ENCODE measurements at places on chromosomes 16 and 17. TPM values are rescaled to one million over a fixed set of nuclear protein-coding genes. Genes with fewer than 3 reads are reported as not detected.

Gene CES3
- 4.2 TPM for total RNA-seq

Gene CCDC40
- total RNA-seq, result 0.69 TPM

Gene TNFRSF13B
- total RNA-seq, result not detected

Gene SLC5A10
- not detected for total RNA-seq

Gene SLC35G6
- total RNA-seq, result not detected

Gene DNASE1L2
- 2.7 TPM for total RNA-seq

Gene CCDC92B
- 0.11 TPM for total RNA-seq

- H3K4me1 ChIP-seq, result peaks cover 9% of the 10 kb centered on the region
- no peaks in the 10 kb centered on the region for H3K27me3 ChIP-seq
- H3K36me3 ChIP-seq, result peaks cover 48% of the 10 kb centered on the region
- H3K27ac ChIP-seq, result peak overlapping the region; percentile 85
- H3K4me3 ChIP-seq, result peak overlapping the region; percentile 88
- peak; percentile 34 for ATAC-seq
Measured at GRCh38 chr17:81513372-81513752, 763 bp upstream of the ACTG1 start.

- no peak for ATAC-seq
- H3K27me3 ChIP-seq, result no peaks in the 10 kb centered on the region
- no peak overlapping the region for H3K4me3 ChIP-seq
Measured at GRCh38 chr17:81114351-81115093, 50.8 kb upstream of the PVALEF start.

GRCh38 chr16:76228546-76229146 lies 48.6 kb upstream of the CNTNAP4 start:
- no peaks in the 10 kb centered on the region for H3K4me1 ChIP-seq
- H3K27me3 ChIP-seq, result no peaks in the 10 kb centered on the region
- no peak for ATAC-seq
- no peak overlapping the region for H3K4me3 ChIP-seq

DNA sequence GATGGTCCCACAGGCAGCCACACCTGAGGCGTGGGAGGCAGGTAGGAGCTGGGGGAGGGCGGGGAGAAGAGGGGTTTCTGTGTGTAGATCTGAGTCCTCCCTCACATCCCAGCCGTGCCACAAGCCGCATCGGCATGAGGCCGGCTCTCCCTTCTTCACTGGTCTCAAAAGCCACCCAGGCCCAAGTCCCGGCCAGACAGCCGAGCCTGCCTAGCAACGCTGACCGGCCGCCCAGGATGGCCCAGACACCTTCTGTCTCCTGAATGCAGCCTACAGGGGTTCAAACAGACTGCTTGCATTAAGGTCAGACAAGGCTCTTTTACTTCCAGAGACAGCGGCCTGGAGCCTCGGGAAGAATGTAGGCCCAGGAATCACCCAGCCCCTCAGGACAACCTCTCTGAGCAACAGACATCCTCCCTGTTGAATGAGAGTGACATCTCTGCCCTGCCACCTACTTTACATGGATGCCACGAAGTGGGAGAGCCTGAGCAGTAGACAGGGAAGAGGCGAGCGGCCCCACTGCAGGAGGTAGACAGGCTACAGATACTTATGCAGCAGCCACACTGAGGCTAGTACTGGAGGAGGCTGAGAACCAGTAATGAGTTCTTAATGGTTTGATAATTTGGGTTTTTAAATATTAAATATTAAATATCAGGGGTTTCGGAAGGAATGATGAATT lies 69.6 kb downstream of the N4BP1 start:
- H3K4me1 ChIP-seq, result peaks cover 13% of the 10 kb centered on the region
- H3K27me3 ChIP-seq, result no peaks in the 10 kb centered on the region
- H3K4me3 ChIP-seq, result no peak overlapping the region
- peaks cover 60% of the 10 kb centered on the region for H3K36me3 ChIP-seq
- no peak for ATAC-seq
- no peak overlapping the region for H3K27ac ChIP-seq

DNA sequence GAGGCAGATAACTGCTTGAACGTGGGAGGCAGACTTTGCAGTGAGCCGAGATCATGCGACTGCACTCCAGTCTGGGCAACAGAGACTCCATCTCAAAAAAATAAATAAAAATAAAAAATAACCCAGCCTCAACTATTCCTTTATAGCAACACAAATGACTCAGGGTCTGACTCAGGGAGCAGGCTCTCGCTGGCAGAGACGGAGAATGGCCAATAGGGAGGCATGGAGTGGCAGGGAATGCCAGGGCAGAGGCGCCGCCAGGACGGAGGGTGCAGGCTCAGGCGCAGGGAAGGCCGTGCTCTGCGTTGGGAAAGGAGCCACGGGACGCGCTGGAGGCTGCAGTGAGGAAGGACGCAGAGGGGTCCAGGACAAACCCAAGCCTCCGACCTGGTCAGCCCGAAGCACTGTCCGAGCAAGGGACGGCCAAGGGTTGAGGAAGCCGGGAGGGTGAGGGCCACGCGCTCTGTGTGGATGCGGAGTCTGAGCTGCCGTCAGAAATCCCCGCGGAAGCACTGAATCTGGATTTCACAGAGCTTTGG lies 40.3 kb downstream of the PKD1 start:
- peaks cover 16% of the 10 kb centered on the region for H3K36me3 ChIP-seq
- no peaks in the 10 kb centered on the region for H3K4me1 ChIP-seq
- no peak for ATAC-seq
- H3K27ac ChIP-seq, result no peak overlapping the region

GRCh38 chr17:66262767-66263166 lies 33.6 kb upstream of the APOH start:
- no peak overlapping the region for H3K4me3 ChIP-seq
- H3K4me1 ChIP-seq, result peaks cover 9% of the 10 kb centered on the region
- no peak for ATAC-seq

- H3K27me3 ChIP-seq, result no peaks in the 10 kb centered on the region
- H3K4me1 ChIP-seq, result no peaks in the 10 kb centered on the region
- no peaks in the 10 kb centered on the region for H3K36me3 ChIP-seq
Measured at GRCh38 chr16:52050418-52050817, 496.5 kb downstream of the TOX3 start.

- H3K4me3 ChIP-seq, result no peak overlapping the region
- no peaks in the 10 kb centered on the region for H3K36me3 ChIP-seq
- H3K27me3 ChIP-seq, result peaks cover 12% of the 10 kb centered on the region
- H3K27ac ChIP-seq, result no peak overlapping the region
- no peaks in the 10 kb centered on the region for H3K4me1 ChIP-seq
Measured at GRCh38 chr17:13558588-13558987, 43.1 kb downstream of the HS3ST3A1 start.

GRCh38 chr16:22141767-22142166 lies 20.5 kb upstream of the SDR42E2 start:
- no peak for ATAC-seq
- H3K36me3 ChIP-seq, result no peaks in the 10 kb centered on the region
- H3K27ac ChIP-seq, result no peak overlapping the region
- H3K4me1 ChIP-seq, result no peaks in the 10 kb centered on the region

DNA sequence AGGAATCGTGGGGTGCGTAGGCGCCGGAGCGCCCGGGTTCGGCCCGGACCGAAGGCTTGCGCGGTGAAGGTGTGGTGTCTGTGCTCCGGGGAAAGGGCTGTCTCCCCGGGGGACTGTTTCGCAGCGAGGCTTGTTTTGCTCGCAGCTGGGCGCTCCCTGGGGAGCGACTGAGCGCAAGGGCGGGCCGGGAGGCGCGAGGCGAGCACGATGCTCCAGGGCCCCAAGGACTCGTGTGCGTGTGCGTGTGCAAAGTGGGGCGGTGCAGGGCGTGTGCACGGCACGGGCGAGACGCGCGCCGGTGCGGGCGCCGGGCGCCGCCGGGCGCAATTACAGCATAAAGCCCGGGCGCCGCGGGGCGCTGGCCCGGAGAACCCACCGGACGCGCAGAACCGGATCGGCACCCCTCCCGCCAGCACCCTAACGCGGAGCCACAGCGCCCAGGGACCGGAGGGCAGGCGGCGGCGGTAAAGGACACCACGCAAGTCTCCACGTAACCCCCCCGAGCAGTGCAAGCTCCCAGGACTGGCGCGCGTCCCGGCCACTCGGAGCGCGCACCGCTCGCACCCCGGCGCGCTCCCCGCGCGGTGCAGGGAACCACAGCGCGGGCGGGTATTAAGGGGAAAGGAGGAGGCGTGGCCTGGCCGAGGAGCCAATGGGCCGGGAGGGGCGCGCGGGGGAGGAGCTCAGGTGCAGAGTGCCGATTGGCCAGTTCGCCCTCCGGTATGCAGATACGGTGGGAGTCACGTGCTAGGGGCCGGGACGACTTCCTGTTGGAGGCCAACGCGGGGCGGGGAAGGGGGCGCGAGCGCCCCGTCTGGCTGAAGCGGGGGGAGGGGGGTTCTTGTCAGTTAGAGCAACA lies at the start of gene TNRC6C:
TNRC6C (plus strand) TSS at position 847 of the 859 bp plus-strand sequence. CDS start 45,504 bp downstream, outside the sequence.
- peaks cover 21% of the 10 kb centered on the region for H3K4me1 ChIP-seq
- H3K4me3 ChIP-seq, result peak within 1 kb of the TSS; percentile 96
- peak within 1 kb of the TSS; percentile 84 for H3K27ac ChIP-seq
- peaks cover 3% of the 10 kb centered on the region for H3K27me3 ChIP-seq
- peaks cover 6% of the 10 kb centered on the region for H3K36me3 ChIP-seq
- peak; percentile 95 for ATAC-seq

DNA sequence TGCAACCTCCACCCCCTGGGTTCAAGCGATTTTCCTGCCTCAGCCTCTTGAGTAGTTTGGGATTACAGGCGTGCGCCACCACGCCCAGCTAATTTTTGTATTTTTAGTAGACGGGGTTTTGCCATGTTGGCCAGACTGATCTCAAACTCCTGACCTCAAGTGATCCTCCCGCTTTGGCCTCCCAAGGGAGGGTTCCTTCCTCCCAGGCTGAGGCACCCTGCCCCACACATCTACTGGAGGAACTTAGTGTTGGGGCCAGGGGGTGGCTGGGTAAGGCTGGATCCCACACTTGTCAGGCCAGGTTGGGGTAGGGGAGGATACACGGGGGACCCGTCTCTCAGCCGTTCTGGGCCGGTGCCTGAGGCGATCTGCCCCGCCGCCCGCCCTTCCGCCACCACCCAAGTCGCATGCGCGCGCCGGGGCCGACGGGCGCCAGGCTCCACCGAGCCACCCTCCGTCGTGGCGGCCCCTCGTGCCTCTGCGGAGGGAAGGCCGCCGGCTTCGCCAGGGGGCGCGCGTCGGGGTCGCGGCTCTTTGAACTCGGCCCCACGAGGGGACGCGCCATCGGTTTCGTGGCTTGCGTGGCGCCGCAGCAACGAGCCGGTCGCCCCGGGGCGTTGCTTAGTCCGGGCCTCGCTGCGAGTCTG lies 15.9 kb downstream of the GRB7 start:
- H3K4me1 ChIP-seq, result peaks cover 37% of the 10 kb centered on the region
- peak; percentile 30 for ATAC-seq
- peak overlapping the region; percentile 76 for H3K4me3 ChIP-seq
- peaks cover 12% of the 10 kb centered on the region for H3K36me3 ChIP-seq
- no peaks in the 10 kb centered on the region for H3K27me3 ChIP-seq
- peak overlapping the region; percentile 97 for H3K27ac ChIP-seq

GRCh38 chr17:45398800-45399199 lies 33.9 kb downstream of the ARHGAP27 start:
- no peaks in the 10 kb centered on the region for H3K4me1 ChIP-seq
- peak overlapping the region; percentile 43 for H3K27ac ChIP-seq
- H3K27me3 ChIP-seq, result no peaks in the 10 kb centered on the region
- H3K4me3 ChIP-seq, result no peak overlapping the region

GRCh38 chr17:73359987-73360410 lies 48.2 kb upstream of the CDC42EP4 start:
- H3K4me1 ChIP-seq, result no peaks in the 10 kb centered on the region
- H3K27ac ChIP-seq, result no peak overlapping the region
- no peak overlapping the region for H3K4me3 ChIP-seq
- no peaks in the 10 kb centered on the region for H3K36me3 ChIP-seq
- ATAC-seq, result no peak

- peak overlapping the region; percentile 64 for H3K27ac ChIP-seq
- H3K27me3 ChIP-seq, result no peaks in the 10 kb centered on the region
- H3K4me1 ChIP-seq, result peaks cover 42% of the 10 kb centered on the region
- H3K4me3 ChIP-seq, result peak overlapping the region; percentile 2
- peaks cover 42% of the 10 kb centered on the region for H3K36me3 ChIP-seq
- ATAC-seq, result no peak
Measured at GRCh38 chr17:39799395-39799794, 61.7 kb downstream of the GRB7 start.
